ENCODE measurements at places on chromosomes 16 and 17. TPM values are rescaled to one million over a fixed set of nuclear protein-coding genes. Genes with fewer than 3 reads are reported as not detected.

GRCh38 chr16:53946746-53947386, 242.9 kb downstream of the FTO start:
- no peak overlapping the region for H3K27ac ChIP-seq
- DNase-seq = no peak
- H3K27me3 ChIP-seq = no peaks in the 10 kb centered on the region

DNA sequence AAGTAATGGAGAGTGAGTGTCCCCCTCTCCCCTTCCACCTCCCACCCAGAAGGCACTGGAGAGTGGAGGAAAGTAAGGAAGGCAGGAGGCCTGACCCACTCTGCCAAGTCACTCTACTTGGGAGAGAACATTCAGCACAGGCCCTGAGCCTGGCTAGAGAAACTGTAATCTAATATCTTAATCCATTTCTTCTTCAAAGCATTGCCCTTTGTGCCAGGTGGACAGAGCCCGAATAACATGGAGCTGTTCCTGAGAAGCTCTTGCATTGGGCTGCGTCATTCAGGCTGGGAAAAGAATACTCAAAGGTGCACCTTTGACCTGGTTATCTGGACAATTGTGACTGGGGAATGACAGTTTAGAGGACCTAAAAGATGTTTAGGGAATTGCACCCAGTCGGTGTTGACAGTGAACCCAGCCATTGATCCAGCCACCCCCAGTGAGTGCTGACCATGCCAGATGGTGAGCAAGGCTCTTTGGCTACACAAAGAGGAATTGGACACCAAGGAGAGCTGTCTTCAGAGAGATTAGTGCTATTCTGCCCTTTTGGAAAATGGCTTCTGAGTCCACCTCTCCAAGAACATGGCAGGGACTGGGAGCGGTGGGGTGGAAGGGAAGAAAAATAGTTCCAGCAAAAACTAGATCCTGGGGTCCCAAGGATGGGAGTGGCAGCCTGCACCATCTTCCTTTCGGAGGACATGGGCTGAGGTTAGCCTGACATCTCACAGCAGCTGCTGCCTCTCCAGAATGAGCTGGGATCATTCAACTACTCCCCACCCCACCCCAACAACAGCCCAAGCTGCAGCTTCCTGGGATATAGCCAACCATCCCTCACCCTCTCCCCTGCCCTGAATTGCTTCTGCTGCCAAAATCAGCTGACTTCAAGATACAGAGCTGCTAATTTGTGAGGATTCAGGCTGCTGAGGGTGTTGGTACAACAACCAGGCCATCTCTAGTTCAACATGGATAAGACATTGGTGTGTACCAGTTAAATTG, 11.6 kb upstream of the NOG start:
- no peaks in the 10 kb centered on the region for H3K4me1 ChIP-seq
- no peak overlapping the region for H3K4me3 ChIP-seq
- no peak for DNase-seq
- no peaks in the 10 kb centered on the region for H3K36me3 ChIP-seq
- peaks cover 29% of the 10 kb centered on the region for H3K27me3 ChIP-seq
- no peak overlapping the region for H3K27ac ChIP-seq

DNA sequence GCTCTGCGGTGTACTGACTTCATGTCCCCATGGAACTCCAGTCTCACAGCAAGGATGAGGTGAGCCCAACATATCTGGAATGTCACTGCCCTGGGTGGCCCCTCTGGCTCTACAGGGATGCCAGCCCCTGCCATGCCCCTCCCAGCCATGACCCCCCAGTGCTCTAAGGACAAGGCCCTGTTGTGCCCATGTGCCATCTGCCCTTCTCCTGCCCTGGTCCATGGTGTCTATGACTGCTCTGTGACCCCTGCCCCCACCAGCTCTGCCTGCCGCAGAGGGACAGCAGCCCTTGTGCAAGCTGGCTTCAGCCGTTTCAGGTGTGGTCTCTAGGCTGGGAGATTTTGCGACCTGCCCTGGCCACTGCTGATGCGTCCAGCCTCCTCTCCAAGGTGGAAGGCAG, 40.3 kb downstream of the TK2 start:
- H3K36me3 ChIP-seq = no peaks in the 10 kb centered on the region
- no peak overlapping the region for H3K27ac ChIP-seq
- no peak for DNase-seq
- H3K4me1 ChIP-seq = peaks cover 7% of the 10 kb centered on the region

The TPSB2 gene
- total RNA-seq = 0.45 TPM

GRCh38 chr16:73018821-73019456, 29.0 kb downstream of the ZFHX3 start:
- DNase-seq = no peak
- no peaks in the 10 kb centered on the region for H3K4me1 ChIP-seq
- H3K4me3 ChIP-seq = no peak overlapping the region
- H3K27me3 ChIP-seq = no peaks in the 10 kb centered on the region
- no peak overlapping the region for H3K27ac ChIP-seq

The ABI3 gene
- total RNA-seq = 10.4 TPM

DNA sequence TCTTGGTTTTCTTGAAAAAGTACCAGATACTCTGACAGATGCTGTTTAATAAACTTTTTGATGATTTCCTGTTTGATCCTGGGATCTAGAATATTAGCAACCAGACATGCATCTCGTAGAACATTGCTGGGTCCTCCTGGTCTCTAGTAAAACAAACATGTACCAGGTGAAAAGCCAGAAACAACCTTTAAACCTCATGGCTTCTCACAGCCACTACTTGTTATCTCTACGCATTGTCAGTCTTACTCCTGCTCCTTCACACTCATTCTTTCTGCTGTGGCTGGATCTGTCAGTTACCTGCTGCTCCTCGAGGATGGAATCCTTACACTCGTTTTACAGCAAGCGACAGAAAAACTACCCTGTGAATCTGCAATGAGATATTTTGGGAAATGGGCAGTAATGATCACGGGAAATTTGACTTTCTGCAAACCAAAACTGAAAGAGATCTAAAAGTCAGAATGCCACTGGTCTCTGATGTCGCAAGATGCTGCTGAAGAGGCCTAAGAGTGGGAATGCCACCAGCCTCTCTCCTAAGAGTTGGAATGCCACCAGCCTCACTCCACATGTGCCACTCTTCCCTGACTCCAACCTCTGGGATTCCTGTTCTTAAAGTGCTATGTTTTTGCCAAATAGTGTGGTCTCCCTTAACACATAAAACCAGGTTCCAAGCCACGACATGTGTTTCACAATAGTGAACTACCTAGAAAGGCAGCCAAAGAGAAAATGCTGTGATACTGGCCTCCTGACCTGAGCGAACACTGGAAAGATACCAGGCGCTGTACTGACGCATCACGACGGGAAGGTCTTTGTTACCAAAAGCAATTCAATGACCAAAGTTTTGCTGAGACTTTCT, 86.3 kb downstream of the VPS53 start:
- no peak overlapping the region for H3K27ac ChIP-seq
- H3K27me3 ChIP-seq = no peaks in the 10 kb centered on the region
- H3K4me1 ChIP-seq = no peaks in the 10 kb centered on the region
- H3K36me3 ChIP-seq = peaks cover 57% of the 10 kb centered on the region
- DNase-seq = no peak
- no peak overlapping the region for H3K4me3 ChIP-seq

The TLCD2 gene
- 0.25 TPM for total RNA-seq

- H3K27ac ChIP-seq = no peak overlapping the region
- H3K36me3 ChIP-seq = no peaks in the 10 kb centered on the region
- DNase-seq = no peak
- no peaks in the 10 kb centered on the region for H3K4me1 ChIP-seq
Measured at GRCh38 chr16:27611340-27611739, 61.4 kb downstream of the KATNIP start.

GRCh38 chr17:61323003-61323908, 76.4 kb upstream of the TBX2 start:
- no peak overlapping the region for H3K4me3 ChIP-seq
- H3K27me3 ChIP-seq = no peaks in the 10 kb centered on the region

The ZBTB4 gene
- 86.6 TPM for total RNA-seq

DNA sequence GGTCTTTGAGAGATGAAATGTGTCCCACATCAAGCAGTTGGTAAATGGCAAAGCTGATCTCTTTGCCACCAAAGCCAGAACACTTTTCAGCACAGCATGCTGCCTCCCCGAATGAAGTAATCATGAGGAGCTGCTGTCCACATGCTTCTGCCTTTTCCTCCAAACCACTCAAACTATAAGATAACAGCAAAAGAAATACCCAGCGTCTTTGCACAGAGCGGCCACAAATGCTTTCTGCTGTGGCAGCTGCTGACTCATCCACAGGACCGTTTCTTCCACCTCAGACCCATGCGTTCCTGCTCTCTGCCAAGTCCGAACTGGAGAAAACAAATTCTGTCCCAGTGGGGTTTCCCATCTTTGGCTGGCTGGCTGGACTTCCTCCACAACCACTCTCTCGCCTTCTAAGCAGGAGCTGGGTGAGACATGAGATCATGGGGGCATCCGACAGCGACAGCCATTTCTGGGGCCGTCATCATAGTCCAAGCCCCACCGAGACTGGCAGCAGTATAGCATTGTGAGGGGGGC, 27.1 kb downstream of the TBC1D3B start:
- DNase-seq = no peak
- H3K27ac ChIP-seq = no peak overlapping the region
- H3K4me3 ChIP-seq = no peak overlapping the region
- no peaks in the 10 kb centered on the region for H3K4me1 ChIP-seq

The PRM3 gene
- not detected for total RNA-seq

DNA sequence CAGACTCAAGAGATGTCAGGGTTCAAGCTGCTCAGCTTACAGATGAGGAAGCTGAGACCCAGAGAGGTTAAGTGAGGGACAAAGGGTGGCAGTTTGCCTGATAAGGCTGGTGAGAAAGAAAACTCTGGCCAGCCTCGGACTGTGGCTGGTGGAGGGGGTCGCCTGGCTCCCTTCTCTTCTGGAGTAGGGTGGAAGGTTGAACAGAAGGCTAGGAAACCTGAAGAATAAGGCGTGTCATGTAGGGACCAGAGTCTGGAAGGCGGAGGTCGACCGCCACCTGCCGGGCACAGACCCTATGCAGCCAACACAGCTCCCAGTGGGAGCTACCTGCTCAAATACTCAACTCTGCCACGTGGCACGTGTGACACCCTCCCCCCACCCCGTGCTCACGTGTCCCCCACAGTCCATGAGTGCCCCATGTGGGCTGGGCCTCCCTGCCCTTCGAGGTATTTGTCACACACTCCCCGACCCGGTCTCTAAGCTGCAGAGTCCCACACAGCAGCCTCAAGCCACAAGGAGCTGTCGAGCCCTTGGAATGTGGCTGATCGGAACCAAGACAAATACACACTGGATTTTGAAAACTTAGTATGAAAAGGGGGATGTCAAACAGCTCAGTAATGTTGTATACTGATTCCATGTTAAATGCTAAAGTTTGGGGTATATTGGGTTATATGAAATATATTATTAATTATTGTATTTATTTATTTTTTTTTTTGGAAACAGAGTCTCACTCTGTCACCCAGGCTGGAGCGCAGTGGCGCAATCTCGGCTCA, 11.8 kb downstream of the HID1 start:
- no peak overlapping the region for H3K27ac ChIP-seq
- no peaks in the 10 kb centered on the region for H3K4me1 ChIP-seq
- DNase-seq = peak; percentile 13

DNA sequence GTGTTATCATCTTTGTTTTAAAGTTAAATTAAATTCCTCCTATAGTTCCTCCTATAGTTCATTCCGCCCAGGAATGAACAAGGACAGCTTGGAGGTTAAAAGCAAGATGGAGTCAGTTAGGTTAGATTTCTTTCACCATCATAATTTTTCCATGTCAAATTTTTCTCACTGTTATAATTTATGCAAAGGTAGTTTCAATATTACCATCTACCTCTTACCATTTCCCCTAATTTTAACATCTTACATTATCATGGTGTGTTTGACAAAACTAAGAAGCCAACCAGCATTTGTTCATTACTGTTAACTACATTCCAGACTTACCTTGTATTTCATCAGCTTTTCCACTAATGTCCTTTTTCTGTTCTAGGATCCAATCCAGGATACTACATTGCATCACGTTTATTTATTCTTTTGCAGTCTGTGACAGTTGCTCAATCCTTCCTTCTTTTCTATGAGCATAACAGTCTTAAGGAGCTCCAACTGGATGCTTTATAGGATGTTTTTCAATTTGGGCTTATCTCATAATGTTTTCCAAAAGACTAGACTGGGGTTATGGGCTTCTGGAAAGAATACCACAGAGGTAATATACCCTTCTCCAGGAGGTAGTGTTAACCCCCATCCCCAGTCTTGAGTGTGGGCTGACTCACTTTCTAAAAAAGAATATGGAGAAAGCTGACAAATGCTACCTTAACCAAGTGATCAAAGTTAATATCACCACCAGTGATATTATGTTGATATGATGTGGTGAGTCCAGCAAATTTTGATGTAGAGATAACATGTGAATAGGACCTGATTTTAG, 158.5 kb downstream of the PPM1E start:
- no peak overlapping the region for H3K27ac ChIP-seq
- peaks cover 2% of the 10 kb centered on the region for H3K27me3 ChIP-seq
- no peak overlapping the region for H3K4me3 ChIP-seq
- H3K36me3 ChIP-seq = no peaks in the 10 kb centered on the region

- no peak overlapping the region for H3K27ac ChIP-seq
- H3K4me3 ChIP-seq = no peak overlapping the region
- H3K36me3 ChIP-seq = peaks cover 22% of the 10 kb centered on the region
- H3K27me3 ChIP-seq = no peaks in the 10 kb centered on the region
Measured at GRCh38 chr17:27319541-27320221, 25.8 kb downstream of the WSB1 start.

The CTRB2 gene
- 15.1 TPM for total RNA-seq

- peaks cover 4% of the 10 kb centered on the region for H3K4me1 ChIP-seq
- no peak overlapping the region for H3K4me3 ChIP-seq
- no peaks in the 10 kb centered on the region for H3K27me3 ChIP-seq
- H3K27ac ChIP-seq = no peak overlapping the region
- DNase-seq = no peak
Measured at GRCh38 chr17:69497161-69497560, 82.7 kb downstream of the MAP2K6 start.

The RAB11FIP4 gene
- 72.6 TPM for total RNA-seq

The ENPP7 gene
- not detected for total RNA-seq

DNA sequence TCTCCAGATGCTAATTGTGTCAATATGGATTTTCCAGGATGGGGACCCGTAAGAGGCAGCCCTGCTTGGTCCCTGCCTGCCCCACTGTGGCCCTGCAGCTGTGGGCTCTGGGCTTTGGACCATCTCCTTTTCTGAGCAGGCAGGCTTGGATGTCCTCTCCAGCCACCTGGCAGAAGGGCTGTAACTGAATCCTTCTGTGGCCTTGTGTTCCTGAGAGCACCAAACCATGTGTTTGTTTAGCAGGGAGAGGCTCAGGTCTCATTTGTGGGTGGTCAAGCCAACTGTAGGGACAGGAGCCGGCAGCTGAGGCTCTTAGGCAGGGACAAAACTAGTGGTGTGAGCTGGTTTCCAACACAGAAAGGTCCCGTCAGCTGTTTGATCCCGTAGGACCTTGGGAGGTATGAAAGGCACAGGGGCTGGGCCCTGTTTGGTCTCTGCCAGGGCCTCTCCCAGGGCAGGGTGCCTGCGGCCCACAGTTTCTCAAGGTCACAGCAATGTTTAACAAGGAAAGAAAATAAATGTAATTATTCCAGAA, 18.5 kb downstream of the SEC14L5 start:
- H3K4me1 ChIP-seq = no peaks in the 10 kb centered on the region
- no peaks in the 10 kb centered on the region for H3K36me3 ChIP-seq
- no peak overlapping the region for H3K4me3 ChIP-seq

The SLC5A11 gene
- not detected for total RNA-seq

GRCh38 chr16:11164482-11165270, 91.3 kb downstream of the SOCS1 start:
- DNase-seq = no peak
- no peaks in the 10 kb centered on the region for H3K27me3 ChIP-seq
- H3K27ac ChIP-seq = no peak overlapping the region
- H3K4me1 ChIP-seq = no peaks in the 10 kb centered on the region
- H3K4me3 ChIP-seq = no peak overlapping the region
- H3K36me3 ChIP-seq = peaks cover 17% of the 10 kb centered on the region

All from T-cell (primary cell).